Ammon's horn (tissue), 1 donor: ENCODE measurements at places on chromosomes 3 and 15.
A peak's percentile ranks its signal among the peaks of the same experiment; 100 is the strongest.

- no peak for DNase-seq
Observed at GRCh38 chr15:75650908-75651809, 3.4 kb downstream of the SNX33 start.

- DNase-seq = peak; percentile 40
Observed at GRCh38 chr15:44194323-44195150, 534 bp downstream of the FRMD5 start.

DNA sequence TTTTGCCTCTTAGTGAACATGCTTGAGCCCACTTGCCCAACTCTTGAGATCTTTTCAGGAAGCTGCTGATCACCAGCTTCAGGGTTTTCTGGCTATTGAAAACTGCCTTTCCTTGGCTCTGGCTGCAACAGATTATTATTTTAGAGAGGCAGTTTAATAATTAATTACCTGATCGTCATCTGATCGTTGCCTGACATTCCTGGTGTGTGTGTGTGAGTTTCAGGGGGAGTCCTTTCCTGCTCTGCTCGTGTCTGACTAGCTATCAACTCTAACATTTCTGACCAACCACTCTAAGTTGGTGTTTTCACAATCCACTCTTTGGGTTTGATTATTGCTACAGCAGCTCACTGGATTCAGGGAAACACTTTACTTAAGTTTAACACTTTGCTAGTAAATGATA lies 84.3 kb upstream of the SPATA16 start:
- no peak for DNase-seq

DNA sequence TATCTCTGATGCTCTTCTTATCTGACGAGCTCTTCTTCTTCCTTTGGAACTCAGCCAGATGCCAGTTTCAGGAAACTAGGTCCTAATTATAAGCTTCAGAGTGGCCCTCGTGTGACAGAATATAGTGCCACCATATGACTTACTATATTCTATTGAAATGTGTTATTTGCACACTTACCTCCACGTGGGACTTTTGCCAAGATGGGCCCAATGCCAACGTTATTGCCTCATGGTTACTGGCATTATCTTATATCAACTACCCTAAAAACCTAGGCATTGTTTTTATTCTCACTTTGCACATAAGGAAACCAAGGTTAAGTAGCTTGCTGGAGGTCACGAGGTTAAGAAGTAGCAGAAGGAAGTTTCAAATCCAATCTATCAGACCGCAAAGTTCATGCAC lies 71.3 kb upstream of the SLCO3A1 start:
- DNase-seq = no peak

DNA sequence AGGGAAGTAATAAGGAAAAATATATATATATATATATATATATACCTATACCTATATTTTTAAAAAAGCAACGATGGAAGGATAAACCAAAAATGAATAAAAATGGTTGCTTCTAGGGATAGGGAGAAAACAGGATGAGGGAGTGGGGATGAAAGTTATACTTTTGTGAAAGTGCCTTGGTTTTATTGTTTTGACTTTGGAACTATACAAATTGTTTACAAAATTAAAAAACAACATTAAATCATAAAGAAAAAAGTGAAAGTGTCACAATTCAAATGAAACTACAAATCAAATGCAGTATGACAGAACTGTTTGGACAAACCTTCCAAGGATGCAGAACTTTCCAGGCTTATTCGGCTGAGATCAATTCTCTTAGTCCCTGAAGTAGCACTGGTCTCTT lies 54.4 kb downstream of the SLC24A1 start:
- DNase-seq = no peak

DNA sequence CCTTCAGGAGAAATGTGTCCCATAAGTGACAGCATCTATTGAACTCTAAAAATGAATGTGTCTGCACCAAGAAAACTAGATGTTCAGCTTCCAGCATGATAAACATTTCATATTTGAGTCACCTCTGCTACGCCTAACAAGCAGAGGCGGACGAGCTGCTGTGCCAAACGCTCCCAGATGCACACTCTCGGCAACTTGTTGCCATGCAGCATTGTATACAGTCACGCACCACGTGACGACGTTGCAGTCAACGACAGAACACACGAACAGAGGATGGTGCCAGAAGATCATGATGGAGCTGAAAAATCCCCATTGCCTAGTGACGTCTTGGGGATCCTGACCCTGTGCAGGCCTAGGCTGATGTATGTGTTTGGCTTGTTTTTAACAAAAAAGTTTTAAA lies 137.5 kb downstream of the XXYLT1 start:
- peak; percentile 83 for DNase-seq

GRCh38 chr15:92606126-92606835 lies 49.3 kb downstream of the FAM174B start:
- DNase-seq = no peak

DNA sequence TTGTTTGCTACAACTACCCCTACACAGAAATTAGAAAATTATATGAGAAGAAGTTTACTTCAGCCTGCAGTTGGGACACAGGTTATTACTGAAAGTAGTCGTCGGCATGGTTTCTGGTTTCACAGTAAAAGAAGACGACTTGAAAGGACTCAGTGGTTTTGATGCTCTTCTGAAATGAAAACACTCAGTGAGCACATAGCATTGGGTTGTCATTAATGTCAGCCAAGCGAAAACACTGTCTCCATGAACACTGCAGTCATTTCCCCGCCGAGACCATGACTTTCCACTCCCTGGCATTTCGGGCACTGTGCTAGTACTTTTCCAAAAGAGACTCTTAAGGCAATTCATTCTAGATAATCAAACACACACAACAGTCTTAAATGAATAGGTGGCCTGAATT lies 69.2 kb upstream of the ICE2 start:
- no peak for DNase-seq

- DNase-seq = no peak
Observed at GRCh38 chr3:49841126-49841696, 15.2 kb downstream of the TRAIP start.

DNA sequence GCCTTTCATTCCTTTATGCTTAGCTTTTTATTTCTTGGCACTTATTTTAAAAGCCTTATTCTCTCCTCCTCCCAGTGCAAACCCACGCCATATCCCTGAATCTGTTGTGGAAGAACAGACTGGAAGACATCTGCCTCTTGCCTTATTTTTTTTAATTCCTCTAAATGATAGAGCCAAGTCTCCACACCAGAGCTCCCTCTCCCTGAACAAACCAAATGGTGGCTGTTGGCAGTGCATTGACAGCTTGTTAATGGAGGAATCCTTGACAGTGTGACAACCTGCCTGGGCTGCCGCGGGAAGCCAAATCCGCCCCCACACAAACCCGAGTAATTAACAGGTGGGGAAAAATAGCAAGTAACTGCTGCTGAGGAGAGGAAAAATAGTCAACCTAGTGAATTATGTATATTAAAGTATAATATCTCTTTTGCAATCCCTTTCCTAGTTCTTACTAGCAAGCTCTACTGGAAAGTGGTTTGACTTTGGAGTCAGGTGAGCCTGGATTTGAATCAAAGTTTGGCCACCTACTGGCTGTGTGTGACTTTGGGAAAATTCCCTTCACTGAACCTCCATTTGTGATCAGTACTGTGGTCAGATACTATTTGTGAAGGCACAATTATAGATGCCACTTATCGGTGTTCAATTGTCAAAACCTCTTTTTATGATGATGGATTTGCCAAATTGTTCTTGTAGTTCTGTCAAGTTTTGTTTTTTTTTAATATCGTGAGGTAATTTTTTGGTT lies 589.6 kb downstream of the PDCD6IP start:
- peak; percentile 58 for DNase-seq

DNA sequence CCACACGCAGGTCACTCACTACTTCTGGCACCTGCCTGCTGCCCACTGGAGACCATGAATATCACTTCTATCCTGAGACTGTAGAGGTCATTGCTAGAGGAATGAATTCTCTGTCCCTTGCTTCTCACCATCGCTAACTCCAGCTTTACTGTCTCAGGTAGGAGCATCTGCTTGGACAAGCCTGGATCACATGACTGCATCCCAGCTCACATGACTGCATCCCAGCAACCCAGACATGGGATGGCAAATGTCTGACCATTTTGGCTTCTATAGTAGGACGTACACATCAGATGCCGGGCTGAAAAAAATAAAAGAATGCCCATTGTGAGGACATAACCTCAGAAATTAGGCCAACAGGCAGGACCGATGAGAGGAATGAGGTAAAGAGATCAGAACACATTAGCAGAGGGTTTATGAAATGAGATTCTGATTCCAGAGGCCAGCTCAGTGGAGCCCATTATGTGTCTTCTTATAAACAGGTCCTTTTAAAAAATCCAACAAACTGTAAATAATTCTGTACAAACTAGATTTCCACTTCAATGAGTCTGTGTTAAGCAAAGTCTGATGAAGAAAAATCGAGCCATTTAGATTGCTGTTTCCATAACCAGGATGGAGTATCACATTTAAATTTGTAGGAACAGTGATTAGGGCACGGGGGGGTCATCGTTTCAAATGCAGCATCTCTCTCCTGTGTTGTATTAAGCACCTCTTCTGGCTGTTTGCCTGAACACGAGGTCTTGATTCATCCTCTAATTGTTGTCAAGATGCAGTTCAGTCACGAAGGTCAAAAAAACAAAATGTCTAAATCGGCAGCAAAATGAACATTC lies 126.7 kb downstream of the MTHFS start:
- DNase-seq = no peak

DNA sequence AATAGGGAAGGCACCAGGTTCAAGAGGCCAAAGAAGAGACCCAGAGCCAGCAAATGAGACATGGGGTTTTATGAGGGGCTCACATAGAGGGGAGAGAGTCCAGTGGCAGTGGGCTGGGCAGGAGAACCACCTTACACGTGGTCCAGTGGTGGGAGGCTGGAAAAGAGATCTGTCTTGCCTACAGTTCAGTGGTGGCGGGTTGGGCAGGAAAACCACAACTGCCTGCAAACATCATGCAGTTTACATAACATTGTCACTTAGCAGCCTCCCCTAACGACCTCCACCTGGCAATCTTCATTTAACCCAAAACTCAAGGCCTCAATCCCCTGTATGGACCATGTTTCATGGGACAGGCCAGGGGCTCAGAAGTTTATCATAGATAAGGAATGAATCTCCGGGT lies 29.1 kb downstream of the CRYGS start:
- DNase-seq = no peak

DNA sequence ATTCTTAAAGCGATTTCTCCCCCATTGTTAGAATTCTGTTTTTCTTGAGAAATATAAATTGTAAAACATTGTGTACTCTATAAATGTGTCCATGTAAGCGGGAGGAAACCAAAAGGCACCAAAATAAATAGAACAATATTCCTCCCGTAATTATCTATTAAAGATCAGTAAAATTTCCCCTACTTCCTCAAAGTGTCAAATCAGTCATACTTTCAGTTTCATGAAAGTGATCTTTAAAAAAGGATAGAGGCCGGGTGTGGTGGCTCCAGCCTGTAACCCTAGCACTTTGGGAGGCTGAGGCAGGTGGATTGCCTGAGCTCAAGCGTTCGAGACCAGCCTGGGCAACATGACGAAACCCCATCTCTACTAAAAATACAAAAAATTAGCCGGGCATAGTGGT lies 278.9 kb downstream of the MECOM start:
- no peak for DNase-seq

- no peak for DNase-seq
Observed at GRCh38 chr3:72660270-72661114, 187.8 kb downstream of the SHQ1 start.

GRCh38 chr3:121075191-121075590 lies 167.2 kb downstream of the STXBP5L start:
- DNase-seq = no peak

DNA sequence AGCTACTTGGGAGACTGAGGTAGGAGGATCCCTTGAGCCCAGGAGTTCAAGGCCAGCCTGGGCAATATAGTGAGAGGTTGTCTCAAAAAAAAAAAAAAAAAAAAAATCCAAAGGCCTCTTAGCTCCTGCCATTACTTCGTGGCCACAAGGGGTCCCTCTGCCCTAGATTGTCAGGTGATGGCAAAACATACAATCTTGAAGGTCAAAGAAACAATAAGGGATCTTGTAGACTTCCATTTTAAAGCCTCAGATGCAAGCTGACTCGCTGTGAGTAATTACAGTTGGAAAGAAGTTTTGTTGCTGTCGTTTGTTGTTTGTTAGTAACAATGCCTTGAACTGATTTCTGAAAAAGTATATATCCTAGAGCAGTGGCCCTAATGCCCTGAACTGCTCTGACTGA lies 55.9 kb upstream of the PLCL2 start:
- DNase-seq = no peak

- no peak for DNase-seq
Observed at GRCh38 chr3:196976941-196977340, 8.3 kb upstream of the PIGZ start.

GRCh38 chr3:131899021-131899420 lies 135.8 kb downstream of the CPNE4 start:
- no peak for DNase-seq

DNA sequence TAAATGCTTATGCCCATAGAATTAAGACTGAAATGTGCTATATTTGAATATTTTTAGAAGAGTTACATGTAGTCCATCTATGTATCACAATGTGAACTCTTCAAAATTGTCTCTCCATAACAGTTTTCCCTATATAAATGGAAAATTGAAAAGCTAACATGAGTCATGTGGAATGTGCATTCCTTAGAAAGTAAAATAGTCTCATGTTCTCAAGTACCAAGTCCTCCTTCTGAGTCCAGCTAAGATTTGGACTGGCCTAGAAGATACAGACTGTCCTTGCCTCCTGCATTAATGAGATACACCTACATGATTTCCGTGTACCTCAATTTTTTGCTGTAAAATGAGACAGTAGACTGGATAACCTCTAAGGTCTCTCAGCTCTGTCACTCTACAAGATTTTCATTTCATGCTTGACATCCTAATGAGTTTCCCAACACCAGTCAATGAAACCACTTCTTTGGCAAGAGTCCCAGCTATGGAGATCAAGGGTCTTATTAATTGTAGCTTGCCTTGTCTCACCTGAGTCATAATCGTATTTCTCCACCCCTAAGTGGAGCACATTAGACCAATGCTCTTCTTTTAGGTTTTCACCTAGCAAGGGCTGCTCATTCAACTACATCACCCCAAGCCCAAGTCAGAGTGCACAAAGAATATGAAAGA lies 350.6 kb upstream of the IL12A start:
- DNase-seq = no peak

DNA sequence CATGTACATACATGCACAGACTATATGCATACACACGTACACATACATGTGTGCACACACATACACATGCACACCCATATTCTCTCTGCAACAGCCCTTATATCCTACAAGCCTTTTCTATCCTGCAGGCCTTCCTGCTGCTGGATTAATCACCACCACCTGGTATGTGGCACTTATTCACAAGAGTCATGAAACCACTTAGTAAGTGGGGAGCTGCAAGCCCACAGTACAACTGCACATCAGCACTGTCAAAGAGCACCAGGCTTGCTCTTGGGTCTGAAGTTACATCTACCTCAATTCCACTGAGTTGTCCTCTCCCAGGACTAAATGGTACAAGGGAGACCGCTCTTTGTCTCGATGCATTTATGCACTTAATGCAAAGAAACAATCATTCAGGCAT lies 233.2 kb downstream of the KLF13 start:
- DNase-seq = no peak

GRCh38 chr15:34366271-34367065 lies 528 bp downstream of the LPCAT4 start:
- peak; percentile 44 for DNase-seq
